Stimulated activated CD4-positive, alpha-beta T cell treated with anti-CD3 and anti-CD28 coated beads, Interleukin-12 subunit alpha, Interleukin-12 subunit beta, amount 100 ng/mL, for 4 hours (primary cell): ENCODE measurements at places on chromosomes 2 and 18.

DNA sequence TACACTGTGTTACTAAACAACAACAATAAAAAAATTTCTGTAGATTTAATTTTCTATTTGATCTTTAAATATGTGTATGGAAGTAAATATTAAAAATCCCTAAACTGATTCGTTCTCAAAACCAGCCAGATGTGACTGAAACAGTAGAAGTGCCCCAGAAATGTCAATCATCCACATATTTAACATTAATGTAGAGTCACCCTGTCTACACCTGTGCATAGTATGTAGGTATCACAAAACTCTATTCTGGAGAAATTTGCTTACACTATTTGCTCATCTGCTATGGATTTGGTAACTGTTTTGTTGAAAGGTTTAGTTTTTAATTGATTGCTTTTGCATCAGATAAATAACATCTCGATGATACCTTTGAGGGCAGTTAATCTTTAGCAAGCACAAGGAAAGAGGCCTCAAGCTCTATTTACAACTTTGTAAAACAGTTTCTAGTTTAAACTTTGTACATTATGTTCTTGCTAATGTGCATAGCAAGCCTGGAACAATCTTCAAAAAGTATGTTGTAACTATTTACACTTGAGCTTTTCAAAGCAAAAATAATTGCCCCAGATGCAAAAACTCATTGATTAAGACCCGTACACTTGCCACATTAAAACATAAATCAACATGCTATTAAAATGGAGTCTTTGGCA, 76.8 kb downstream of the PPP1R1C start:
- DNase-seq = no peak

- no peak for DNase-seq
Observed at GRCh38 chr2:17756668-17757067, 2.7 kb downstream of the GEN1 start.

GRCh38 chr2:107727318-107727717, 99.4 kb upstream of the RGPD4 start:
- DNase-seq = no peak

- no peak for DNase-seq
Observed at GRCh38 chr18:6441200-6441599, 26.5 kb upstream of the L3MBTL4 start.

- no peak for DNase-seq
Observed at GRCh38 chr2:232528746-232529460, 2.9 kb downstream of the CHRND start.

DNA sequence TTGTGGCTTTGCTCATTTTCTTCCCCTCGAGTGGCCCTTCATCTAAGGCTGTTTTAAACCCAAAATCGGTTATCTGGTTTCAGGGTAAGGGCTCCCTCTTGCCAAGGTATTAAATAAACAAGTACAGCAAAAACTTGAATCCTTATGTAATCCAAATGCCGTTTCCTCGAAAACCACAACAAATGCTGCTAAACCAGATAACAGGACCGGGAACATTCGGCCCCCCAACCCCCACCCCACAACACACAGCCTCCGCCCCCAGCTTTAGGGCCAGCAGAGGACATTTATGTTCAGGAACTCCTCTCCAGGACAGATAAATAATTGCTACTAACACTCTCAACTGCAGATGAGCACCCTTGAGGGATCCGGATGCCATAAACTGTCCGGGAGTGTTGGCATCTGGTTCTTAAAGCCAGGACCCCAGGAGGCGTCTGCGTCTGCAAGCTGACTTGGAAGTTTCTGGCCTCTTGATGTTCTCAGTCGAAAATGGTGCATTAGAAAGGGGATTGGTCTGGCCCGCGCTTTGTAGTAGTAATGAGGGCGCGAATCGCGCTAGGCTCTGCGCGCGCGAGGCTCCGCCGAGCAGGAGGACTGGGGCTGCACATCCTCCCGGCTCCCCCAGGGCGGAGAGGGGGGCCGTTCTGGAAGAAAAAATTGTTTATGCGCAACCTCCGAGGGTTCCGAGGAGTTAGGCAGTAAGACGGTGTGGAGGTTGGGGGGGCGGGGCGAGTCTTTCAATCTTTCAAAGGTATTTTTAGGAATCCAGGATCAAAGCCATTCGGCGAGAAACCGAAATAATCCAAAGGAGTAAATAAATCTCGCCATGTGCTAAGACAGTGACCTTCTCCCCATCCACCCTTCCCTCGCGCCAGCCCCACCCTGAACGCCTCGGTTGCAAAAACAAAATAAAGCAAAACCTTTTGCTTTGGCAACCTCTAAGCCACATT, 3.9 kb upstream of the ID2 start:
- DNase-seq = no peak
